ENCODE measurements at places on chromosomes 12 and 14. TPM values are rescaled to one million over a fixed set of nuclear protein-coding genes. Genes with fewer than 3 reads are reported as not detected.

CLEC1B gene
- not detected for total RNA-seq

SMOC1 gene
- total RNA-seq, result 8.8 TPM

BATF gene
- total RNA-seq, result not detected

TDRD9 gene
- total RNA-seq, result 1.2 TPM

KCNH3 gene
- 0.84 TPM for total RNA-seq

PRH2 gene
- not detected for total RNA-seq

OR8S1 gene
- not detected for total RNA-seq

EPS8 gene
- total RNA-seq, result 26.7 TPM

EXOC3L4 gene
- 6.2 TPM for total RNA-seq

VASH1 gene
- total RNA-seq, result 15.0 TPM

INHBE gene
- not detected for total RNA-seq

KRT84 gene
- total RNA-seq, result not detected

GPR68 gene
- total RNA-seq, result not detected

KERA gene
- not detected for total RNA-seq

SLC39A2 gene
- not detected for total RNA-seq

TAC3 gene
- total RNA-seq, result not detected

NPAS3 gene
- 1.3 TPM for total RNA-seq

OR10G2 gene
- not detected for total RNA-seq

BMP4 gene
- 2.7 TPM for total RNA-seq

TC2N gene
- 149 TPM for total RNA-seq

PRMT5 gene
- 30.9 TPM for total RNA-seq

SIX6 gene
- not detected for total RNA-seq

TSPAN19 gene
- not detected for total RNA-seq

MANSC1 gene
- total RNA-seq, result 15.7 TPM

BCL2L2 gene
- total RNA-seq, result 25.9 TPM

OR6C75 gene
- not detected for total RNA-seq

BCL2L14 gene
- 4.5 TPM for total RNA-seq

CYP27B1 gene
- 5.8 TPM for total RNA-seq

IL26 gene
- total RNA-seq, result not detected

MYF5 gene
- total RNA-seq, result not detected

PLBD1 gene
- 35.4 TPM for total RNA-seq

NCKAP5L gene
- total RNA-seq, result 14.1 TPM

CDCA3 gene
- 0.41 TPM for total RNA-seq

PGAM5 gene
- 18.6 TPM for total RNA-seq

Measured in pancreas (tissue), 10 donors.